ENCODE measurements at places on chromosomes 16 and 17. TPM values are rescaled to one million over a fixed set of nuclear protein-coding genes. Genes with fewer than 3 reads are reported as not detected.
A peak's percentile ranks its signal among the peaks of the same experiment; 100 is the strongest.

The MYH1 gene
- not detected for total RNA-seq

- no peaks in the 10 kb centered on the region for H3K36me3 ChIP-seq
- H3K4me1 ChIP-seq, result peaks cover 22% of the 10 kb centered on the region
- no peaks in the 10 kb centered on the region for H3K27me3 ChIP-seq
Measured at GRCh38 chr17:76586741-76587487, 1.3 kb upstream of the ST6GALNAC2 start.

GRCh38 chr16:342455-343213 is 9.9 kb downstream of the AXIN1 start:
- no peaks in the 10 kb centered on the region for H3K27me3 ChIP-seq
- DNase-seq, result no peak
- peaks cover 21% of the 10 kb centered on the region for H3K4me1 ChIP-seq
- H3K36me3 ChIP-seq, result no peaks in the 10 kb centered on the region
- H3K27ac ChIP-seq, result no peak overlapping the region
- H3K4me3 ChIP-seq, result no peak overlapping the region

GRCh38 chr17:67588326-67588725 is 129.4 kb upstream of the NOL11 start:
- H3K4me3 ChIP-seq, result no peak overlapping the region
- no peak for DNase-seq
- no peaks in the 10 kb centered on the region for H3K4me1 ChIP-seq

- peaks cover 12% of the 10 kb centered on the region for H3K4me1 ChIP-seq
- H3K27me3 ChIP-seq, result peaks cover 17% of the 10 kb centered on the region
- peak overlapping the region; percentile 14 for H3K4me3 ChIP-seq
- peaks cover 8% of the 10 kb centered on the region for H3K36me3 ChIP-seq
- DNase-seq, result peak; percentile 68
Measured at GRCh38 chr17:39209317-39210092, 9.4 kb downstream of the RPL19 start.

The BRCA1 gene
- 10.1 TPM for total RNA-seq

The LGALS9 gene
- 15.0 TPM for total RNA-seq

DNA sequence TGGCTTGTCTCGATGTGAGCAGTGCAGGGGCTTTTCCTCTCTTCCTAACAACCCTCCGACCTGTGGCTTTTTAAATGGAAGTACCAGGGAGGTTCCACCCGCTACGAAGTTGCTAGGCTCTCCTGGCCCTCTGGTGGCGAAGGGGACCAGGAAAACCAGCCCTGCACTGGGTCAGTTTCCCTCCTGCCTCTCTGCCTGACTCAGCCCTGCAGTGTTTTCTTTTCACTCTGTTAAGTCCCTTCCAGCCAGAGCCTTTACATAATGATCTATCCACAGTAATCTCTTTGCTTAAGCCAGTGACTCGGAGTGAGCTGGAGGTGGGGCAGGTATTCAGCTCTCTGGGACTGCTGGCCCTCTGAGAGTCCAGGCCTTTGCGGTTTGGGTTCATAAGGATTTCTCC is 331.3 kb upstream of the EEF2KMT start:
- H3K4me3 ChIP-seq, result no peak overlapping the region
- no peaks in the 10 kb centered on the region for H3K36me3 ChIP-seq
- H3K27ac ChIP-seq, result no peak overlapping the region

GRCh38 chr16:87964049-87964659 is 12.9 kb downstream of the BANP start:
- peaks cover 49% of the 10 kb centered on the region for H3K4me1 ChIP-seq
- peak overlapping the region; percentile 74 for H3K27ac ChIP-seq
- no peaks in the 10 kb centered on the region for H3K27me3 ChIP-seq

The KCTD19 gene
- not detected for total RNA-seq

The ARL5C gene
- not detected for total RNA-seq
